Activated T-cell treated with anti-CD3 and anti-CD28 coated beads, Interleukin-2, amount 50 U/mL, for 1 hour (primary cell): ENCODE measurements at places on chromosomes 1 and 21.
A peak's percentile ranks its signal among the peaks of the same experiment; 100 is the strongest.

GRCh38 chr21:45818904-45819285 lies 162.7 kb upstream of the COL6A1 start:
- DNase-seq = peak; percentile 62

DNA sequence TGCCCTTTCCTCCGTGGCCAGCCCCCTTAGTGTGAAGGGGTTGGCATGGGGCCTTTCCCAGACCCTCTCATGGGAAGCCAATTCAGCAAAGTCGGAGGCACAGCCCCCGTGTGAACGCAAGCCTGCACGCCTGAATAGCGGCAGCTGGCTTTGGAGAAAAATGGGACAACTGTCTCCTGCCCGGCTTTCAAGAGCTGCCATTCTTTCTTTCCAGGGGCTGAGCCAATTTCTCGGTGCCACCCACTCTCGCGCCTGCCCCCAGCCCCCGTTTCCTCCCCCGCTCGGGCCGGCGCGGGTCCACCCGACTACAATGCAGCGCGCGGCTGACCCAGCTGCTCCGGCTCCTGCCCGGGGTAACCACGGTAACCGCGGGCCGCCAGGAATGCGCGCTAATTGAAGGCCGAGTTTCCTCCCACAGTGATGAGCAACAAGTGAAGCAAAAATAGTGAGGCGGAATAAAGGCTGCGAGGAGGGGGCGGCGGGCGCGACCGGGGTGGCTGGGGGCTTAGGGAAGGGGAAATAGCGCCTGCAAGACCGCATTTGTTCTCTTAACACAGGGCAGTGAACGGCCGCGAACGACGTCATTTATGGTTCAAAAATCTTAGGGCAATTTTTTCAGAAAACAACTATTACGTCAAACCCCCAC lies 27.8 kb downstream of the ILDR2 start:
- no peak for DNase-seq

- no peak for DNase-seq
Observed at GRCh38 chr1:65059930-65060538, 88.0 kb upstream of the AK4 start.

- DNase-seq = no peak
Observed at GRCh38 chr1:95140791-95141190, 23.6 kb downstream of the TLCD4 start.

- DNase-seq = no peak
Observed at GRCh38 chr1:183571678-183572268, 18.5 kb downstream of the NCF2 start.

GRCh38 chr1:109241344-109241743 lies 8.0 kb upstream of the CELSR2 start:
- DNase-seq = no peak

- no peak for DNase-seq
Observed at GRCh38 chr1:206049293-206049692, 3.7 kb upstream of the RHEX start.

DNA sequence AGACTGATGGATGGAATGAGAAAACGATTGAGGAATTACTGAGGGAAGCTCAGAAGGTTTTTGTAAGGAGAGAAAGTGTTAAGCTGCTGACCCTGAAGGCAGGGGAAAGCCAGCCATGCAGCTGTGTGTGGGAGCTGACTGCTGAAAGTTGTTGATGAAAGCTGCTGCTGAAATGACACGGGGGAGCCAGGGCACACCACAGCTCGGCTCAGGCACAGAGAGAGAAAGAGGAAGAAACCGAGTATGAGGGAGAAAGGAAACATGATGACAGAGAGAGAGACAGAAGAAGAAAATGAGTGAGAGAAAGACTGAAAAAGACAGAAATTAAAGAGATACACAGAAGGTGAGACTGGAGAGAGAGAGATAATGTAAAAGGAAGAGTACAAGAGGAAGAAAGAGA lies 115.5 kb downstream of the LRRC53 start:
- no peak for DNase-seq

DNA sequence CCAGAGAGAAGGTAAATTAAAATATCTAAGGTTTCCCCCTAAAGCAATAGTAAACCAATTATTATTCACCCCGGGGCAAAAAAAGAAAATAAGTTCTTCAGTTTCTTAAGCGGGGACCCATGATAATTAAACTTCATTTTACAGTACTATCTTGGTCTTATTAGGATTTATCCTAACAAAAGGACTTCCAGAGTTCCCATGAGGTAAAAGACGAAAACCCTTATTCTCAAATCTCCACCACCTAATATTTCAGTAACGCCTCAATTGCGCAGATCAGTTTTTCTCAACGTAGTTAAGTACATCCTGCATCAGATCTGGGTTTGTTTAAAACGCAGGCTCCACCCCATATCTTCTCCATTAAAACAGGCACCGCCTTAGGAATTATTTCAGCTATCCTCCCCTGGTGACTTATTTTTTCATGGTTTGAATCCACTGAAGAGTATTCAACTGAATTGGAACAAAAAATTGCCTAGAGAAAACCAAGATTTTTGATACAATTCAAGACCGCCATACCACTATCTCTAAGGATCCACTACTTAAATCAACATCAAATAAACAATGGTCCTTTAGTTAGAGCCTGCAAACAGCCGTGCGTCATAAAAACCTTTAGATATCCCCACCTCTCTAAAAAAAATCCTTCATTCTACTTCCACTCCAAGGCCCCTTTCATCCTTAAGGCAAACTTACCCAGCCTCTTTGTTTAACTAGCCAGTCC lies 1.7 kb downstream of the MCL1 start:
- DNase-seq = no peak

DNA sequence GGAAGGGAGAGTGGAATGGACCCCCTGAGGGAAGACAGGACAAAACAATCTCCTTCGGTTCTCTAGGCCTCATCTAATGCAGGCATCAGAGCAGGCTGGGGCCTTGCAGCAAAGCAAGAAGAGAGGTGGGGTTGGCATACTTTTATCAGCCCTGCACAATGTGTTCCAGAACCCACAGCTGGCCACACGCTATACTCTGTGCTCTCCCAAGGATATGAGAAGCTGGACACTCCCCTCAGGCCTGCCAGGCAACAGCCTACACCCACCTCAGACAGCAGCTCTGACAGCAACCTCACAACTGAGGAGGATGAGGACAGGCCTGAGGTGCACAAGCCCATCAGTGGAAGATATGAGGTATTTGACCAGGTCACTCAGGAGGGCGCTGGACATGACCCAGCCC lies 27.3 kb downstream of the LY9 start:
- no peak for DNase-seq

- peak; percentile 35 for DNase-seq
Observed at GRCh38 chr1:84862810-84863251, 30.2 kb downstream of the LPAR3 start.

DNA sequence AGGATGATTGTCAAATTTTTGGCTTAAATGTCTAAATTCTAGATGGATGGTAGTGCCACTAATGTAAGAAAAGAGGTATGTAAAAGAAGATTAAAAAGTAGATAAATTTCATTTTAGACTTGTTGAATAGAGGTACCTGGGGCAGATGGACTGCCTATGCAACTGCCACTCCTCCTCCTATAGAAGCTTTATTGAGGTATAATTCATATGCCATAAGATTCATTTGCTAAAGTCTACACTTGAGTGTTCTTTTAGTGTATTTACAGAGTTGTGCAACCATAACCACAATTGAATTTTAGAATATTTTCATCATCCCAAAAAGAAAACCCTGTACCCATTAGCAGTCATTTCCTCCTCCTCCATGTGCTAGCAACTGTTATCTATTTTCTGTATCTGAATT lies 70.6 kb downstream of the FNBP1L start:
- no peak for DNase-seq

DNA sequence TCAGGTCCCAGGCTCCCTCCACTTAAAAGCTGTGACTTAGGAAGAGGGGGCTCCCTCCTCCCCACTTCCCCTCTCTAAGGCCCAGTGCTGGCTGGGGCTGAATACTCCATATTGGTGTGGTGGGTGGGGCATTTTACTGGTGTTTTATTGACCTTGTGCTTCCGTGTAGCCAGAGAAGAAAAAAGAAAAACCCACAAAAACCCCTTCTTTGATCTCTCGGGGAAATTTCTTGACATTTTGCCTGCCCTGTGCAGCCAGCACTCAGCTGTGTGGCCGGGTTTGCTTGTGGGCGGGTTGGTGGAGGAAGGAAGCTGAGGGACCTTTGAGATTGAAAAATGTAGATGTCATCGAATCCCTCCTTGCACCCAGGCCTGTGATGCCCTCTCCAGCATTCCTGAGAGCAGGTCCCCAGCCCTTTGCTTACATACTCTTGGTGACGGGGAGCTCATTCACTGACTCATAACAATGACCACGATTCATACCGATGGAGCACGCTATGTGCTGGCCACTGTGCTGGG lies 24.8 kb downstream of the TNFRSF8 start:
- peak; percentile 37 for DNase-seq

- DNase-seq = no peak
Observed at GRCh38 chr1:109719337-109719837, 7.3 kb downstream of the GSTM5 start.

DNA sequence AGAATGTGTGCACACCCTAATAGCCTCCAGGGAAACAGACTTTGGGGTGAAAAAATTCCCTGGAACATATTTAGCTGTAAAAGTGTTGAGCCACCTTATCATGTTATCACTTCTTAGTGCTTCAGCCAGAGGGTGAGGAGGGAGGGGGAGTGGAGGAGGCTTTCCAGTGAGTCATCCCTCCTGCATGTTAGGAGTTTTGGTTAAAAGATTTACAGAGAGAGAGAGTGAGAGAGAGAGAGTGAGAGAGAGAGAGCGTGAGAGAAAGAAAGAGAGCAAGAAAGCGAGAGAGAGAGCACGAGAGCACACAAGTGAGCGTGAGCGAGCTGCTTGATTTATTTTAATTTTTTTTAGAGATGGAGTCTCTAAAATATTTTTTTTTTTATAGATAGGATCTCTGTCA lies 13.5 kb upstream of the CACNA1E start:
- no peak for DNase-seq

DNA sequence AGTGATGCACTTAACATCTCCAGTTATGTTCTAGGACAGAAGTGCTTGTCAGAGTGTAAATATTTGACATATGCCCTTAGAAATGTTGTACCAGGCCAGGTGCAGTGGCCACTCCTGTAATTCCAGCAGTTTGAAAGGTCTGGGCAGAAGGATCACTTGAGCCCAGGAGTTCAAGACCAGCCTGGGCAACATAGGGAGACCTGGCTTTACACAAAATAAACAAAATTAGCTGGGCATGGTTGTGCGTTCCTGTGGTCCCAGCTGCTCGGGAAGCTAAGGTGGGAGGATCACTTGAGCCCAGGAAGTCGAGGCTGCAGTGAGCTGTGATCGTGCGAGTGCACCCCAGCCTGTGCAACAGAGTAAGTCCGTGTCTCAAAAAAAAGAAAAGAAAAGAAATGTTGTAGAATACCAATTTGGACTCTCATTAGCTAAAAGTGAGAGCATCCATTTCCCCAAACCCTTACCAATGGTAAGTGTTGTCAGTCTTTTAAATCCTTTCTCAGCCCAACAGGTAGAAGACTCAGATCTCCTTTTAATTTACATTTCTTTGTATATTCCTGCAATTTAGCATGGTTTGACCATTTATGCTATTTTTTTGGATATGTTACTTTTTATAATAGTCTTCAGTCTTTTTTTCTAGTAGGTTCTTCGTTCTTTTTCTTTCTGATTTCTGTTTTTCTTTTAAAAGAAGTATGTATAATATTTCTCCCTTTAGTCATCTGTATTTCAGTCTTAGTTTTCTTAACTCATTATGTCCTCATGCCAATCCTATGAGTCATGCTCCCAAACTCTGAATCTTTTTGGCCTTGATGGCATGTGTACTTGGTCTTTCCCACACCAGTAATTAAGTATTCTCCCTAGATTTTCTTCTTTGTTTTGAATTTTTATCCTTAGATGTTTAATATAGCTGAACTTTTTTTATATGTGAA lies 74.4 kb downstream of the CAMTA1 start:
- DNase-seq = no peak

DNA sequence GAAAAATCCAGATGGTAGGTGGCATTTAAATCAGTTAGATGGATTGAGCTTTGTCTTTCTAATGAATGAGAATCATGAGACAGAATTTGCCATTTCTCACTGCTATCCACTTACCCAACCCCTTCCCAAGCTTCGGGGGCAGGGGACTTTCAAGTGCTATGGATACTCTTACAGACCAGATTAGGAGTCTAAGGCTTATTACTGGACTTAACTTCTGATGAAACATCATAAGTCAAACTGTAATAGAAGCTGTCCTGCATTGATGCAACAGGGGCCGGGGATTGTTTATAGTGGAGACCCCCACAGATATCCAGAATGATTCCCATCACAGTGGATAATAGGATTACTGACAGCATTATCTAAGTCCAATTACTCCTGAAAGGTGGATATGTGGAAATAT lies 267.0 kb downstream of the NUF2 start:
- DNase-seq = no peak

- DNase-seq = no peak
Observed at GRCh38 chr1:159991513-159991912, 37.5 kb upstream of the SLAMF9 start.

- DNase-seq = no peak
Observed at GRCh38 chr1:50295566-50295965, 127.7 kb downstream of the DMRTA2 start.
